ENCODE measurements at places on chromosomes 3 and 15.

DNA sequence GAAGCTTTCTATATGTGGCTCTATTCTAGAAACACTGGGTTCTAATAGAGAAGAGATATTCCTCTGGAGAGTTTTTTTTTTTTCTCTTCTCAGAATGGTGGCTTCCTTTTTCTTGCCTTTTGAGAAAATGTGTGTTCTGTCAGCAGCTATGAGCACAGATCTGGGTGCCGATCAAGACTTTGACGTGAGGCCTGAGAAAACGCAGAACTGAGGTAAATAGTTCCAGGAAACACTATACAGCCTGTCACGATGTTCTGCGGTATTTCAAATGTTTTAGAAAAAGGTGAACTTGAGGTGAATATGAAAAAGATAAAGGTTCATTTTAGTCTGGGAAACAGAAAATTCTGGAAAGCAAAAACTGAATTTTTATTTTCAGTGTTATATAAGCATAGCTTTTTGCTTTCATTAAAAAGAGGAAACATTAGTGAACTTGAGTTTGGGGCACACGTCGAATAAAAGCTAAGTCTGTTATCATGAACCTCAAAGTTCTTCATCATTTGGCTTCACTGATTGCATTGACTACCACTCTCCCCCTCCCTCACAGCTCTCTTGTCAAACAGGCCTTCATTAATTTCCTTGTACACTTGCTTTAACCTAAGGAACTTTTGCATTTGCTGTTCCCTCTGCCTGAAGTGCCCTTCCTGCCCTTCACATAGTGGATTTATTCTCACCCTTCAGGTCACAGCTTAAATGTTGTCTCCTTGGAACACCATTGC lies 265.1 kb downstream of the NFKBIZ start:
- no peak for DNase-seq

GRCh38 chr3:16203671-16204629 lies 29.5 kb downstream of the GALNT15 start:
- peak; percentile 27 for DNase-seq

GRCh38 chr15:48966595-48967301 lies 3.0 kb upstream of the SHC4 start:
- no peak for DNase-seq

DNA sequence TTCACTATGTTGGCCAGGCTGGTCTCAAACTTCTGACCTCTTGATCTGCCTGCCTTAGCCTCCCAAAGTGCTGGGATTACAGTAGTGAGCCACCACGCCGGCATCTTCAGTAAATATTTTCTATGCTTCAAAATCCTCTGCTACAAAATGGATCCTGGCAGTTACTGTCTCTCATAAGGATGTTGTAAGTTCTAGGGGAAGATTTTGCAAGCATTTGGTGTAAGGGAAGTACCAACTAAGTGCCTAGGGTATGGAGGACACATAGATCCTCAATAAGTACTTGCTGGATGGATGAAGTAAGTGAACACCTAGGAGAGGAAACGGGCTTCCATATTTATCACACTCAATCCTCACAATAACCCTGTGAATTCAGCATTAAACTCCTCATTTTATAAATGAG lies 6.6 kb downstream of the TM4SF4 start:
- no peak for DNase-seq

DNA sequence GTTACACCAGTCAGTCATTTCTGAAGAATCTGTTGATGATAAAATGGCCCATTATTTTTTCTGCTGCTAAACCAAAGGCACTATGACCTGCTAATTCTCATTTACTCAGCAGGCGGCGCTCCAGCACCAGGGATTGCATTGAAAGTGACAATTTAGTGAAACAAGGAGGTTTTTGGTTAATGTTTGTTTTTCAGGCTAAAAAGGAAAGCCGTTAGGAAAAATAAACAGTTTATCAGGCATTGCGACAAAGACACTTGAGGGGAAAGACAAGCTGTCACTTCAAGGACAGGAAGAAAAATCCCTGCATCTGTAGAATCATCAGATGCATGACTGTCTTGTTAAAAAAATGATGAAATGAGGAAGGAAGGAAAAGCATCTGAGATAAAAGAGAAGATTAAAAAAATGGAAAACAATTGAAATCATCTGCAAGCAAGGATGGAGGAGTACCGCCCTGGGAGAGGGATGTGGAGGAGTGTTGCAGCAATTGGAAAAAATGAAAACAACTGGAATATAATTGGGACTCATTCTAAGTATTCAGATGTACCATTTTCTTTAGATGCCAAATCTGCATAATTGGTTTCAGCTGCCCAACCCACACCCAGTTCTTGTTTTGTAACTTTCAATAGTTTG lies 54.0 kb downstream of the NR1D2 start:
- DNase-seq: peak; percentile 4

DNA sequence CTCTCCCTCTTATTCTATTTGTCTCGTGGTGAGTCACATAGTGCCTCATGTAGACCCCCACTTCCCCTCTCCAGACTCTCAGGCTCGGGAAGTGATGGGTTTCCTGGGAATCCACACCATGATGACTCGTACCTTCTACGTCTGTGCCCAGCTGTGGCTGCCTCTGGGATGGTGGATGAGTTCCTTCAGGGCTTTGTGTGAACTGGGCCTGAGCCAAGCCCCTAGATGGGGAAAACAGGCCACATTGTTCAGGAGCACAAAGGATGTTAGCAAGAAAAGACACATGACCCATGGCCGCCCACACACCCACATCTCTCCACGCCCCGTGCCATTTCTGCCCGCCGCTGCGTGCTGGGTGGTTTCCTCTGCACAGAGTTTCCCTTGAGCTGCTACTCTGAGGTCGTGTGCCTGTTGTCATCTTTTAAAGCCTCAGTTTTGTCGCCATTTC lies 10.5 kb downstream of the ISG20 start:
- DNase-seq: no peak

GRCh38 chr3:112459750-112460149 lies 39.5 kb downstream of the BTLA start:
- no peak for DNase-seq

GRCh38 chr3:23253214-23253613 lies 50.1 kb downstream of the UBE2E2 start:
- no peak for DNase-seq

DNA sequence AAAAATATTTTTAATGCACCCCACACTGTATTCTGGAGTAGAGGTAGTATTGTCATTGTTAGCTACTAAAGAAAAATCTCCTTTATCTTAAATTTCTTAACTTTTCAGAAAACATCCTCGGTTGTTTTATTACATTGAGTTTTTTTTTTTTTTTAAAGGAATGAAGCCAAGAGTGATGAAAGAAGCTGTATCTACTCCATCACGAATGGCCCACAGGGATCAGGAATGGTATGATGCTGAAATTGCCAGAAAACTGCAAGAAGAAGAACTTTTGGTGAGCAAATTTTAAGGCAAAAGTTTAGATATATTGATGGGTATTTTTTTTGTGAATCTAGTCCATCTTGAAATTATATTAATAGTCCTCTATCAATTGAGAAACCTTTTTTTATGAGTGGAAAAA lies 49.7 kb upstream of the UTS2B start:
- DNase-seq: no peak

Data from NCI-H1436 (cell line).